ENCODE measurements at places on chromosomes 7 and 10.

DNA sequence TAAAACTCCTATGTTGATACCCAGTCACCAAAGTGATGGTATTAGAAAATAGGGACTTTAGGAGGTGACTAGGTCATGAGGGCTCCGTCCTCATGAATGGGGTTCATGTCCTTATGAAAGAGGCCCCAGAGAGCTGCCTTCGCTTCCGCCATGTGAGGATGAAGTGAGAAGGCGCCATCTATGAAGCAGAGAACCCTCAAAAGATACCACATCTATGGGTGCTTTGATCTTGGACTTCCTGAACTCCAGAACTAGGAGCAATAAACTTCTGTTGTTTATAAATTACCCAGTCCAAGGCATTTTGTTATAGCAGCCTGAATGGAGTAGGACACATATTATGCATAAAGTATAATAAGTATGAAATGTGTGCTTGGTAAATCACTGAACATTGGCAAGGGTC lies 8.1 kb upstream of the PDSS1 start:
- DNase-seq, result no peak

DNA sequence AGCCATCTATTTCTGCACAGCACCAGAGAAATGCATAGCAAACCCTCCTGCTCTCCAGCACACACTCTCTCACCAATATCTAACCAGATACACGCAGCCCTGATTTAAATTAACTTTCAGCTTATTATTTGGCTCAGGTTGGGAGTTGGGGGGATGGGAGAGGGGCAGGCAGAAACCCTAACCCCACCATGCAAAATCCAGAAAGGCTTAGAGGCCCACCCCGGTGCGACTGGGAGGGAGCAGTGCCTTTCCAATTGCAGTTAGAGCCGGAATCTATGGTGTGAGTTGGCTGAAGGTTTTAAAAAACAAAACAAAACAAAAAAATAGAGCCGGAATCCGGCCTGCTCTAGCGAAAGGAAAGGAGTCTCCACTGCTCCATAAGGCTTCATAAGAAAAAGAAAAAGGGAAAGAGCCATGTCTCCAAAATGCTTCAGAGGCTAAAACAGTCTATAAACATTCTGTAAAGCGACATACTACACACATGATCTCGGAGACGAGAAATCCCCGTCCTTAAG lies 2.9 kb downstream of the IGF2BP3 start:
- DNase-seq, result no peak

DNA sequence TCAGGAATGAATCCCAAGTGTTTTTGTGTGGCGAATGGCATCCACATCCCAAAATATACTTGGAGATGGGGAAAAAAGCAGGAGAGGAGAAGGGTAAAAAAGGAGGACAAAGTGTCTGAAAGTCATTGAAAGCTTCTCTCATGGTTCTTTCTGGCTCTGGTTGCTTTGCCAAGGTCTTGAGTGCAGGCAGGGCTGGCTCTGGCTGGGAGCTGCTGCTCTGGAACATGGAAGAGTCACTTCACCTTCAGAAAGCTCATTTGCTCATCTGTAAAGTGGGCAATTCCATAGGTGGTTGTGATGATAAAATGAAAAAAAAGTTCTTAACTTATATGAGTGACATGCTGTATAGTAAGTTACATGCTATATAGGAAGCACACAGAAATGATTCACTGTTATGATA lies 2.9 kb upstream of the PRSS2 start:
- DNase-seq, result no peak

- no peak for DNase-seq
Observed at GRCh38 chr7:104973227-104973626, 40.8 kb upstream of the KMT2E start.

DNA sequence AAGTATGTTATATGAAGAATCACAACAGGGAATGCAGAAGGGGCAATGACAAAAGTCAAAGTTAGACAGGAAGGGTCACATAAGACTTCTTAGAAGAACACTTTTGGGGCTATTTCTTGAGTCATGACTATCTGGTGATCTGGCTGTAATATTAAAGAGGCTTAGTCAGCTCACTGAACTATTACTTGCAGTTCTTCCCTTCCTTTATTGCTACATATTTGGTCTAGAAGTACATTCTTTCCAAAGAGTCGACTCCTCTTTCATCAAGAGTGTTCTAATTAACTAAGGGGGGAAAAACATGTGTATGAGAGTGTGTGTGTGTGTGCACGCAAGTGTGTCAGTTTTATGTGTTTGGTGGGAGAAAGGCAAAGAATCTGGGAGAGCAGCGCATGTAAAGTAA lies 247.3 kb upstream of the LRRTM3 start:
- DNase-seq, result no peak

GRCh38 chr10:80202934-80203834 lies 2.2 kb downstream of the ANXA11 start:
- peak; percentile 78 for DNase-seq

DNA sequence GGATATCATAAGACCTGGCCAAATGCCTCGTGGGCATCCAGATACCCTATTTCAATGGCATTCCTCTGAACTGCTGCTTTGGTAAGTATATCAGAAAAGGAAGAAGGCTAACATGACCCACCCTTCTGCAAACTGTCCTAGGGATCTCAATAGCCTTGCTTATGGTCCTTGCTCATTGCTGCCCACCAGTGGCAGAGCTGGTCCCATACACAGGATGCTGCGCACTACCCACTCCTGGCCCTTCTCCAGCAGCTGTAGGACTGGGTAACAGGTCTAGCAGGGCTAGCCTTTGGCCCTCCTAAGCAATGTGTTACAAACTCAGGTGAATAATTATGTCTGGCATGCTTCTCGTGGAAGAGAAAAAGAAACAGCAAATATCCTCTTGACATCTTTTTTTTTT lies 72.5 kb downstream of the C10orf90 start:
- peak; percentile 1 for DNase-seq

DNA sequence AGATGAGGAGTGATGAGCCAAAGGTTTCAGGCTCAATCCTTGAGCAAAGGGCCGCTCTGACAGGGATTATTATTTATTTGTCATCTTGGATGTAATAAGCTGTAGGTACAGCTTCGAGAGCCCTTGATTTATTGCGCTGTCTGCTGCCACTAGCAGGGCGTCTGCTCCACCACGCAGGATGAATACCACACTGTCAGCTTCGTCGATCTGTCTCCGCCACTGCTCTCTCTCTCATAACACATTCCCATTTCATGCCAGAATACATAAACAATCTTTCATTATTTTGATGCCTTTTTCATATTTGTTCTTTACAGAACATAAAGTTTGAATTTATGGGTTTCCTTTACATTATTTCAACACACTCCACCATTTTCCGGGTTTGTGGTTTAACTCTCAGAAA lies 276.6 kb downstream of the LRMDA start:
- no peak for DNase-seq

- no peak for DNase-seq
Observed at GRCh38 chr10:112484399-112484798, 37.4 kb downstream of the VTI1A start.

- no peak for DNase-seq
Observed at GRCh38 chr7:153081496-153081895, 321.9 kb downstream of the ACTR3B start.

DNA sequence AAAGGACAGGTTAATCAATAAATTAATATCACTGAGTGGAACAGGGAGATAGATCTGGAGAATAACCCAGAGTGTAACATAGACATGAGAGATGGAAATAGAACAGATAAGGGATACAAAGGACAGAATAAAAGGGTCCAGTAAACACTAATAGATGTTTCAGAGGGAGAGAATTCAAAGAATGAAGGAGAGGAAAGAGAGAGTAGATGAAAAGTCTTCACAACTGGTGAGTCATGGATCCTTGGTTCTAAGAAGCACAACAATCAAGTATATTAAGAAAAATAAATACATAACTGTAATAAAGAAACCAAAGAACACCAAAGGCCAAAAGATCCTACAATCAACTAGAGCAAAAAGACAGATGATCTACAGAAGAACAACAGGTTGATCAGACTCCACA lies 66.3 kb downstream of the BEND7 start:
- no peak for DNase-seq

- DNase-seq, result no peak
Observed at GRCh38 chr10:85596389-85596788, 770.2 kb downstream of the GRID1 start.

DNA sequence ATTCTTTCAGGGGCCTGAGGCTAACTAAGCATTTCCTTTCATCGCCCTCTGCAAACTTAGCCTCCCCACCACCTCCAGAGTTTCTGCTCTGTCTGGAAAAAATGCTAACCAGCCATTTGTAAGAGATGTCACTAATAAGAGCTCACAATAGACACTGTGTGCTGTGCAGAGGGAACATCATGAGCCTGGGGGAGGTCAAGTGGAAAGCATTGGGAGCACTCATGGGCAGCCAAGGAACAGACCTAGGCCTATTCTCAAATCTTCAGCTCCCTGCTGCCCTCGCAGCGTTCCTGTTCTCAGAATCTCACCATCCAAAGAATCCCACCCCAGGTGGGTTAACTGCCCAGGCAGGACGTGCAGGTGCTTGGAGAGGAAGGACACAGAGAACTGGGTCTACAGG lies 27.1 kb upstream of the GPAM start:
- no peak for DNase-seq

- peak; percentile 54 for DNase-seq
Observed at GRCh38 chr10:91163269-91163868, 57.1 kb upstream of the PCGF5 start.

All from stimulated activated CD8-positive, alpha-beta memory T cell treated with anti-CD3 and anti-CD28 coated beads, Interleukin-7, amount 100 ng/mL, for 48 hours (primary cell).